ENCODE measurements at places on chromosomes 6 and 20.

DNA sequence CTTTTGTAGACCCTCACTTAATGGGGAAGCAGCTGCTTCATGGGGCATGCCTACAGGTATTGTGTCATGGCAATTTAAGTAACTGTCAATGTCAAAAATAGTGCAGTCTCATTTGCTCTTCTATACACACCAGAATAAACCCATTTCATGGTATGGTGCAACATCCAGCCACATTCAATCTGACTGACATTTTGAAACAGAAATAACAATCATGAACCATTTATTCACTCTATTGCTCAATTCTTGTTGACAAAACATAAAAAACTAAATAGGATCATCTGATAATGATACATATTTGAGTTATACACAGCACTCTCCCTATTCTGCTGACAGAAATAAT is 122.9 kb downstream of the MAP7 start:
- DNase-seq: no peak

- DNase-seq: no peak
Observed at GRCh38 chr6:157393669-157394327, 12.8 kb downstream of the ZDHHC14 start.

DNA sequence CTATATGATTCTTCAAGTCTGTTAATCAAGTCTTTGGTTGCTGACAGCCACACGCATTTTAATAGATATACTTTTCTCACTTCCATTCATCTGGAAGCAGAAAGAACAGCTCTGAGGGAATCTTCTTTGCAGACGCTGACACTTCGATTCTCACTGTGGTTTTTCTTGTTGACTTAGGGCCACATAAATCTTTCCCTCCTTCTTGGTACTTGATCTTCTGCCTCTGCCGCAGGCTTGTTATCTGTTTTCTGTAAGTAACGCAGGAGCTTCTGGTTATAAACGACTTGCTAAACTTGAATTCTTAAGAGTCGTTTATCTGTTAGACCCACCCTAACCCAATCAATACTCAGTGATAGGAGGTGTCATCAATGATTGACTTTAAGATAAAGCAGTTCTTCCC is 268.8 kb upstream of the SULF2 start:
- no peak for DNase-seq

DNA sequence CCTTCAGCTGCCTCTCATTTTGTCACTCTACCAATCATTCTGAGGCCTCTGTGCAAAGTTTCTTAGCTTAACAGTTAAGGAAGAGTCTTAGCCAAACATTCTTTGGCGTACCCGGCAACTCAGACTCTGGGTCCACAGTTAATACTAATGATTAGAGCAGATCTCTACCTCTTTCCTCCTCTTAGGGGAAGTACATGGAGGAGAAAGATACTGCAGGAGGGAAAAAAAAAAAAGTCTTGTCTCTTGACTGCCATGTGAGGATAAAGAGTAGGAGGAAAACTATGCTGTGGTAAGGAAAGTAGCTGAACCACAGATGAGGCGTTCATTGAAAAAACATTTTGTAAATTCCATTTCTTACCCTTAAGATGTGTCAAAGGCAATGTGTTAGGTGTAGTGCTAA is 44.0 kb upstream of the MARCKS start:
- DNase-seq: no peak

DNA sequence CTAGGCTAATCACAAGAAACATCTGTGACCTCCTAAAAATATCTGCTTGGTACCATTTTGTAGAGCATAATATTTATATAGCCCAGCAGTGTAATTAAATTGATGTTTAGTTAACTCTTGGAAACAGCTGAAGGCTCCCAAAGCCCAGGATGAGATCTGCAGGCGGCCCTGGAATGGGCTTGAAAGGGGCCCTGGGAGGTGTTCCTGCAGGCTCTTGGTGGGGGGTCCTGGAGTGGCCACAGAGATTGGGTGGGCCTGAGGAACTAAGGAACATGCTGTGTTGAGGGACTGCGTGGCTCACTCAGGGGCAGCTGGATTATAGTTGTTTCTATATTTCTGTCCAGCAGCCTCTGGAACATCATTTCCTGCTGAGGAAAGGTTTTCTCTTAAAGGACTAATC is 9.2 kb downstream of the SCP2D1 start:
- no peak for DNase-seq

GRCh38 chr20:6726761-6727160 is 40.7 kb upstream of the BMP2 start:
- no peak for DNase-seq

DNA sequence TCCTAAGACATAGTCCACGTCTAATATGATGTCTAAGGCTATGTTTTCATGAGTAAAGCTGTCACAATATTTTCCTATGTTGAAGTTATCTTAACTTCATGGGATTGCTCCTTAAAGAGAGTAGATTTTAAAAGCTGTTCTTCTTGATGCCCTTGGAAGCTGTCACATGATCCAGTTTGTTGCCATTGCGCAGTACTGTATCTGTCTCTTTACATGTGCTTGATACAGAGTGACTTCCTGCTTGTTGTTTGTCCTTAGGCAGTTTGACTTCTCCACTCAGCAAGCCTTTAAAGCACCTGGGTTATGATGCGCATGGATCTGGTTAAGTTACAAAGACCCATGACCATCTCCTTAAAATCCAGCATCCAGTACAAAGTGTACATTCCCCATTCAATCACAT is 85.4 kb downstream of the CDYL start:
- no peak for DNase-seq

- DNase-seq: no peak
Observed at GRCh38 chr20:25072226-25072811, 9.6 kb downstream of the VSX1 start.

- DNase-seq: no peak
Observed at GRCh38 chr20:59481067-59481466, 123.3 kb upstream of the PHACTR3 start.

GRCh38 chr6:81023007-81023582 is 729.4 kb downstream of the TENT5A start:
- no peak for DNase-seq

GRCh38 chr20:62637110-62637509 is 5.2 kb upstream of the SLCO4A1 start:
- DNase-seq: no peak

DNA sequence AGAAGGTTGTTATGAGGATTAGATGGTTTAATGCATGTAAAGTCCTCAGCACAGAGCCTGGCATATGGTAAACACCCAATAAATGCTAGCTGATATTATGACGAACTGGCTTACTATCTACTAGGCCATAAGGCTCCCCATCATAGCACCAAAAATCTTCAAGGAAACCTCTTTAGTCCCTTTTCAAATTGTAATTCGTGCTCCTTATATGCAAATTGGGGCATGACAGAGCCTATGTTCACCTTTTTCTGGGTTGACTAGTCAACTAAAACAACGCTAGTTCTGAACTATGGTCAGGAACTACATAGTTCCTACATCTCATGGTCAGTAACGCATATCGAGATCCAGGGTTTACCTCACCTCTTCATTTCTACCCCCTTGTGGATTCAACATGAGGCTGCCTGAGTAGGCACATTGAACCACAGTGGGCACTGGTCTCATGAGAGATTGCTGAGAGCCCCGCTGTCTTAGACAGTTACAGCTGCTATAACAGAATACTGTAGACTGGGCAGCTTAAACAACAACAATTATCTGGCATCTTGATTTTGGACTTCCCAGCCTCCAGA is 97.2 kb upstream of the TNFAIP3 start:
- no peak for DNase-seq

DNA sequence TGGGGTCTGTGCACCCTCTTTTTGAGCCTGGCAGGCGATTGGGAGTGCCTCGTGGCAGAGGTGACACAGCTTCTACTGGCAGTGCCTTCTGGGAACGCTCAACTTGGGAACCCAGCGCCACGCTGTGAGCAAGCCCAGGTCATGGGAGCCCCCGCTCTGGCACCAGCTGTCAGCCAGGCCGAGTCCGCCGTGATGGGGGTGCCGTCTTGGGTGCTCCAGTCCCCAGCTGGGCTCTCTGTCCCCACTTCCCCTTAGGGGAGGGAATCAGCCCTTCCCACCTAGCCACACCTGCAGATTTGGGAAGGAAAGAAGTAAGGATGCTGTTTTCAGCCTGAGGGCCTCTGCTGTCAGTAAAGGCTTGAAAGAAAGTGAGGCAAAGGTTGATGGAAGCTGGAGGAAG is 31.0 kb upstream of the NTSR1 start:
- DNase-seq: no peak

GRCh38 chr6:73062130-73062529 is 163.2 kb downstream of the KHDC1L start:
- DNase-seq: no peak

GRCh38 chr20:24773751-24774201 is 175.3 kb upstream of the CST7 start:
- DNase-seq: no peak

- DNase-seq: no peak
Observed at GRCh38 chr6:41502917-41503671, 43.1 kb upstream of the FOXP4 start.

DNA sequence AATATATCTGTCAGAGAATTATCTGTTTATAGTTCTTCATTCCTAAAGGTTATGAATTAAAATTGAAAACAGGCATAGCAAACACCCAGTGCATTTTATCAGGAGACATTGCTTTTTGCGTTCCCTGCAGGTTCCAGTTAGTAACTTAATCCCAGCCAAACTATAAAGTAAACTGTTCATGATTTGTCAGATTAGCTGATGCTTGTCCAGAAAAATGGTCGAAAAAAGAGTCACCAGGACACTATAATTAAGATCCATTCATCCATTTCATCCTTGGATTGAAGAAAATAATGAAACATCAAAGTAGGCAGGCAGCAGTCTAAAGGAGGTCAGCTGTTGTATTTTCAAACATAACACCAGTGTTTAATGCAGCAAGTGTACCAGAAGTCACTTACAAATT is 75.9 kb downstream of the EPHA7 start:
- no peak for DNase-seq

GRCh38 chr6:33406126-33406525 is 4.7 kb upstream of the PHF1 start:
- no peak for DNase-seq

GRCh38 chr20:62019881-62020492 is 45.7 kb downstream of the TAF4 start:
- no peak for DNase-seq

DNA sequence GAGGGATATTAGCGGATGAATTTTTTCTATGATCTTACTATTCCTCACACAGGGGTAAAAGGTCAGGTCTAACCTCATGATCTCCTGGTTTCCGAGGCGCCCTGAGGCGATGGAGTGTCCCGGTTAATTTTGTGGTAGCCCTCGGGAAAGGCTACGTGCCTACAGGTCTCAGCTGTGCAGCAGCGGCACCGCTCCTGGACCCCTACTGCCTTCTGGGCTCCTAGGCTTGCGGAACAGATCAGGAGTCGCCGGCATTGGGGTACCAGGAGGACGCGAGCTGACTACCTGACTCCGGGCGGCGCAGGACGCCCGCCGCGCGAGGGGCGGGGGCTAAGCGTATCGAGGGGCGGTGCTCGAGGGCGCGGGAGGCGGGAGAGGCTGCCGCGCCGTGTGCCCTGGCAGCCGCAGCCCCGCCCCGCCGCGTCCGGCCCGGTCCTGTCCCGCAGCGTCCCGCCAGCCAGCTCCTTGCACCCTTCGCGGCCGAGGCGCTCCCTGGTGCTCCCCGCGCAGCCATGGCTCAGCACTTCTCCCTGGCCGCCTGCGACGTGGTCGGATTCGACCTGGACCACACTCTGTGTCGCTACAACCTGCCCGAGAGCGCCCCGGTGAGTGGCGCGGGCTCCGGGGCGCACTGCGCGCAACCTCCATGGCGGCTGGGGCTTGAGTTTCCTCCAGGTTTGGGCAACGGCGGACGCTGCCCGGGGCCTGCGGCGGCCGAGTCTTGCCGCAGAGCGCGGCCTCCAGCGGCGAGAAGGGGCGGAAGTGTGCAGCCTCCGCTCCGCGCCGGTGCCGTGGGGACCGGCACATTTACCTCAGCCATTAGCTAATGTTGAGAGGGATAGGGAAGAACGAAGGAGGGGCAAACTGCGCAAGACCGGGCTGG is at the start of gene NT5DC1:
Gene NT5DC1, plus strand, starts transcription at position 435 of the 883 bp plus-strand sequence. Its CDS starts 78 bp downstream, at position 513.
- DNase-seq: peak; percentile 84

DNA sequence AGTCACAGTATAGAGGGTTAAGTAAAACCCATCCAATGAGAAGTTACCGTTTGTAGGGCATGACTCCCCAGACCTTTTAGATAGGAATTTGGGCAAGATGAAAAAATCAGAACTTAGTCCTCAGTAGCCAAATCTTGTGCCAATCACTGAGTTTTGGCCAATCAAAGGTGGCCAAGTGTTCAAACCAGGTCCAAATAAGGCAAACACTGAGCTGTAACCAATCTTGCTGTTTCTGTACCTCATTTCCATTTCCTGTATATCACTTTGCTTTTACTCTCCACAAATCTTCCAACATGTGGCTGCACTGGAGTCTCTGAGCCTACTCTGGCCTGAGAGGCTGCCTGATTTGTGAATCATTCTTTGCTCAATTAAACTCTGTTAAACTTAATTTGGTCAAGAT is 81.8 kb upstream of the GPR6 start:
- no peak for DNase-seq

DNA sequence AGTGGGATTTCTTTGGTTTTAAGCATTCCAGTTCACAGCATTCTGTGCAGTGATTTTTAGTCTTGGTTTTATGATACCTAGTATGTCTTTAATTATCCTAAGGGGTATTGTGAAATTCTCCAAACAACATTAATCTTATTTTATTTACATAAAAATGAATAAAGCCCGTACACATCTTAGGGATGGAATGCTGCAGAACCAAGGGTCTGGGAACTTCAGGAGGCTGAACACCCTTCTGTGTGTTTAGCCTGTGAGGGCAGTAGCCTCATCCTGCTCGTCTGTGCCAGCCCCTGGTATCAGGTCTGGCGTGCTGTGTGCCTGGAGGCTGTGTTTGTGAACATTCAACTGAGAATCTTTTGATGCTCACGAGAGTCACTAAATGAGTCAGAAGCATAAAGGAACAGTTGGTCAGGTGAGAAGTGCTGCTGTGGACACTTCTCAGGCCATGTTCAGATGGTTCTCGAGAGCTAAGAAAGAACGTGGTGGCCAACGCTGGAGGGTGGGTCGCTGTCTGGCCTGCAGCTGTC is 25.2 kb upstream of the C20orf204 start:
- no peak for DNase-seq

GRCh38 chr6:52872031-52872430 is 31.4 kb upstream of the GSTA5 start:
- DNase-seq: no peak

DNA sequence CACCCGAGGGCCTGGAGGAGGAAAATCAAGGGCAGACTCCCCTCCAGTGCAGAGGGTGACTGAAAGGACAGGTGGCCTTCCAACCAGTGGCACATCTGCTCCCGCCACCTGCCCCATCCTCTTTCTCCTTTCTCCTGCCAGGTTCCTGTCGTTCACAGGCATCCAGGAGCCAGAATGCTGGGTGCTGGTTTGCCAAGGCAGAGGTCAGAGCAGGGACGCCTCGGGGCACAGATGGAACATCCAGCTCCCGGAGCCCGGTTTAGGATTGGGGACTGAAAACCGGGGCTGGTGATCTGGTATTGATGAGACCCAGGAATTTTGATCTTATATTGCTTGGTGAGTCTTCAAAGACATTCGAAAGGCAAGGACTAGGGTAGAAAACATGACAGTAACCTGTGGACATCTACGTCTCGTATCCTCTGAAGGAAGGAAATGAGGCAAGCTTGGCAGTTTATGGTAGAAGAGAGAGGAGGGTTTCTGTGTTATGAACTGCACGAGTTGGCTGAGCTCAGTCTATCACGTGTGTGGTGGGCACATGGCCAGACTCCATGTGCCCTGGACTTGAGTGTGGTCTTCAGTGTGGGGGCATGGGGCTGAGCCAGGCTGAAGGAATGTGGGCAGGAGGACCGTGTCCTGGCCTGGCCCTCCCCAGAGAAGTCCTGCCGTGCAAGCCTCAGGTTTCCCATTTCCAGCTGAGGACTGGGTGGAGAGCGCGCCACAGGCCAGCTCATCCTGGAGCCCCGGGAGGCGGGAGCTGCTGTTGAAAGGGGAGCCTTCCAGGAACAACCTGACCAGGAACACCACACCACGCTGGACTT is 74.2 kb downstream of the IRF4 start:
- DNase-seq: no peak
